Activated T-cell treated with anti-CD3 and anti-CD28 coated beads, Interleukin-2, amount 50 U/mL, for 4 hours (primary cell): ENCODE measurements at places on chromosomes 7 and 10.

GRCh38 chr10:100882671-100883311, 30.0 kb upstream of the SLF2 start:
- no peak for DNase-seq

DNA sequence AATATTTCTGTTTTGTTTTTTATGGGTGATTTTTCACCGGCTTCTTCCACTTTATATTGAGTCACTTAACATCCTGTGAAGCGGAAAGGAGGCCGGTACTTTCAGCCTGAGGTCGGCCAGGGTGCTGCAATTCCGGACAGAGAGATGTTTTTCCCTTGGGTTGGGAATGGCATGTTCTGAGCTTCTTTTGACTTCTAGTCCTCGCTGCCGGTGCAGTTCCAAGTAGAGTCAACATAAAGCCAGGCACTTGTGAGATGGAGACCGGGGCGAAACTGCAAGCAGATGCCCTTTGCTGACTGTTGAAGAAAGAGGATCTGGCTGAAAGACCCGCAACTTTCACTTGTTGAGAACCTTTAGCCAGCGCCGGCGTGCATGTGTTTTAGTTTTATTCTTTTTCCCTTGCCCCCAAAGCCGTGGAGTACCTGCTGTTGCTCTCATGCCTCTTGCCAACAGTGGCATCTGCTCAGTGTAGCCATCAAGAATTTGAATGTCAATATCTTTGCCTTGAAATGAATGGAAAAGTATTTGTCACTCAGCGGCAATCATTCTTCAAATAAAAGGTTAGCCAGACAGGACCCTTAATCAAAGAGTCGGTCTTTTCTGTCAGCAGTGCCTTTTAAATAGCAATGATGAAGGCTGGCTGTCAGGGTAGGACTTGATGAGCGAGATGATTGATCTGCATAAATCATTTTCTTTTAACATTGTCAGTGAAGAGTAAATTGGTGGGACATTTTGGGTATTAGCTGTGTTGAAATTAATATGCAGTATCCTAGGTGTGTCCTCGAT, 351.2 kb downstream of the LRMDA start:
- no peak for DNase-seq

GRCh38 chr10:15188603-15189002, 20.1 kb upstream of the NMT2 start:
- peak; percentile 31 for DNase-seq

- no peak for DNase-seq
Measured at GRCh38 chr7:91299952-91300775, 35.9 kb downstream of the FZD1 start.

- DNase-seq: no peak
Measured at GRCh38 chr7:127953423-127954356, 77.5 kb downstream of the LRRC4 start.

- no peak for DNase-seq
Measured at GRCh38 chr10:119006451-119007210, 22.9 kb upstream of the NANOS1 start.

- DNase-seq: no peak
Measured at GRCh38 chr10:128475686-128476367, 349.6 kb upstream of the MKI67 start.

GRCh38 chr7:155660059-155660757, 15.7 kb downstream of the RBM33 start:
- DNase-seq: no peak

DNA sequence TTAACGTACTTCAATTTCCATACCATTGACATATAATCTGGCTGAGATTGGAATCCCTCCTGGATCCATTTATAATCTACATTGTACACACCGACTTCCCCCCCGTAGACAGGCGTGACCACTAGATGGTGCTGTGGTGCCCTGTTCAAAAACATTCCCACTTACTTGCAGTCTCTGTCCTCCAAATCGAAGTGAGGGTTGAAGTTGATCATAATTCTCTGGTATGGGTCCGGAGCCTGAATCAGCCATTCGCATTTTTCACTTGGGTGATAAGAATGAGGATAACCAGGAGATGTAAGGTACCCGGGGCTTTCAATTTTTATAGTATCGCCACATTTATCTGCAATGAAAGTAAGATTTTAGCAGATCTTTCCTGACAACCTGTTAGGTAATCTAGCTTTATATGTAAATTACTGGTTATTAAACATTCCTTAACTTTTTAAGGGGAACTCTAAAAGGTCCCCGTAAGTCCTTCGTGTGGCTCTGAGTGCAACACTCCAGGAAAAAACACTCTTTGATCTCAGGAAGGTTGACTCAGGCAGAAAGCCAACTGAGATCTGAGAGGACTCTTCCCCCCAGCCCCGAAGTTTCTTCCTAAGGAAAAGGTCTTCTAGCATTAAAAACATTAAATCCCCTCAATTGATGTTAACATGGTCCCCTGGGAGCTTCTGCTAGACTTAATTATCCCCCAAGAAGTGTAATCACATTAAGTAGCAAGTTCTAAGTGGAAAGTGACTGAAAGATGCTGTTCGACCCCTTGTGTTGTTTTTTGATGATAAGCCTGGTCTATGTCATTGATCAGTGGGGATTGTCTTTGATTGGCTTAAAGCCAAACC, 3.7 kb downstream of the NRP1 start:
- DNase-seq: peak; percentile 78

GRCh38 chr10:4437791-4438190, 388.2 kb upstream of the AKR1E2 start:
- DNase-seq: no peak

DNA sequence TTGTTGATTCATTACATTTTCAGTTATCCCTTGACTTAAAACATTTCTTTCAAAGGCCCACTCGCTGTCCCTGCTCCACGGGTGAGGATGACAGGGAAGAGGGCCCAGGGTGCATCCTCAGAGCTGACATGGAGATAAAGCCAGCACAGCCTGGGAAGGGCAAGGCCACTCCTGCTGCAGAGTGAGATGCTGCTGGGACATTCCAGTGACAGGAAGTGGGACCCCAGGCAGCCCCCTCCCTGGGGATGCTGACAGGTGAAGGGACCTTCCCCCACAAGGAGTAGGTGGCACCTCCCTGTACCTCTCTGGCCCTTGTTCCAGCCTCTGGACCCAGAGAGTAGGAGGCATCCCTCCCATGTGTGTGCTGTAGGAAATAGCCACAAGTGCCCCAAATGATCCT, 97.8 kb upstream of the DDC start:
- DNase-seq: no peak

GRCh38 chr7:151658778-151659177, 139.1 kb upstream of the RHEB start:
- DNase-seq: no peak

- no peak for DNase-seq
Measured at GRCh38 chr10:73964743-73965142, 33.2 kb upstream of the VCL start.

DNA sequence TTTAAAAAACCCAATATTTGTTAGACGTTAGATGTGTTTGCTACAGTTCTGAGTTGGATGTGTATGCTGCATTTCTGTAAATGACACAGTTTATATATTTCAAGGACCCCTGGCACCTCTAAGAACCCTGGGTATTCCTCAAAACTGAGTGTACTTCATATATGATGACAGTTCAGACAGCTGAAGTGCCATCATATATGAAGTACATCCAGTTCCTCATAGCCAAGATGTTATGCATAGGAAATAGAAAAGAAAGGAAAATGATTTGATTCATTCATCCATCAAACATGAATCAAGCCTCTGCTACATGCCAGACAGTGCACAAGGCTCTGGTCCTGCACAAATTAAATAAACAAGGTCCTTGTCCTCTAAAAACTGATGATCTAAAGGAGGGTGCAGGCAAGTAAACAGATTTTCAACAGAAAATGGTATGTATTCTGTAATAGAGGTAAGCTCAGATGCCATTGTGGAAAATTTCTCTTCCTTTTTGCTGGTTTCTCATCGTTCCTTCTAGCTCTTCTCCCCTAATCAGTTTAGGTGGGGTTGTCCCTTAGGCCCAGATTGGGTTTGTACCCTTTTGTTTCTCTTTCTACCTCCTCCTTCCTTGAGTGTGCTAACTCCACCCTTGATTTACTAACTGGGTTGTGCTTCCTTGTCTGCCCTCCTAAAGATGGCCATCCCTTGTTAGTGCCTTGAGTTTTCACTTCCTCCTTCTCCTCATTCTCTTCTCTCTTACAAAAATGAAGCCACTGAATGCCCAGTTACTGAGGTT, 25.3 kb upstream of the SMIM30 start:
- DNase-seq: no peak

GRCh38 chr10:3749600-3749999, 35.4 kb downstream of the KLF6 start:
- no peak for DNase-seq

DNA sequence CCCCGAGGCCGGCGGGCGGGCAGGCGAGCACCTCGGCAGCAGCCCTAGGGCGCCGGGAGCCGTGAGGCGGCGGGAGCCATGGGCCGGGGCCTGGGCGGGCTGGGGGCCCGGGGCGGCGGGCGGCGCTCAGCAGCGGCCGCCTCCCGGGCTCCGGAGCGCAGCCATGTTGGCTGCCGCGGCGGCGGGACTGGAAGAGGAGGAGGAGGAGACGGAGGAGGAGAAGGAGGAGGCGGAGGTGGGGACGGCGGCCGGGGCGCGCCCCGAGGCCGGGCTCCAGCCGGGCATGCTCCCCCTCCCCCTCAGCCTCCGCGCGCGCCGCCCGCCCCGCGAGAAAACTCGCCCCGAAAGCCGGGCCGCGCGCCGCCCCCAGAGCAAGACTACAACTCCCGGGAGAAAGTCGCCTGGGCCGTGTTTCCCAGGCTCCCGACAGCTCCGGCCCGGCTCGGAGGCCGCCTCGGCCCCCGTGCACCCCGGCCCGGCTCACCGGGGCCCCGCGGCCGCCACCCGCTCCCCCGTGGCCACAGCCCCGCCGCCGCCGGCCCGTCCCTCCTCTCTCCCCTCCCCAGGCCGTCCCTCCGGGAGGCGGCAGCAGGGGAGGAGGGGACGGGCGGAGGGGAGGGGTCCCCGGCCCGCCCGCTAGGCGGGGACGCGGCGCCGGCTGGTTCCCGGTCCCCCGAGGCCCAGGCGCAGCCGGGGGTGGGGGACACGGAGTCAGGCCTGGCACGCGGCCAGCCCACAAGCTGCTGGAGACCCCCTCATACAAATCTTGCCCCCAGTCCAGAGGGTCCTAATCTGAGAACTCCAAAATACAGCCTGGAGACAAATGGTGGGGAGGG, at the start of gene DLG5:
Gene DLG5 (minus strand): TSS at position 190 of the 836 bp plus-strand sequence. CDS start 235 bp downstream, outside the sequence.
- peak; percentile 9 for DNase-seq

DNA sequence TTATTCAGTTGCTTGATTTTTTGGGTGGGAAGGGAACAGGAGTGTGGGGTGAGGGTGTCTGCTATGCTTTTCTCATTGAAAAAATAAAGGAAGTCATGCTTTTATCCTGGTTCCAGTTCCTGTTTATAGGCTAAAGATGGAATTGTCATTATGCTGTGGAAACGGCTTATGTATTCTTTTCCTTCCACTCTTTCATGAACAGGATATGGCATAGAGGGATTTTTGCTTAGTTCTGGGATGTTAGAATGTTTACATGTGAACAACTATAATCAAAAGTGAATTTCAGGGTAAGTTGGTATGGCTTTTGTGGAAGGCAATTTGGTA, 35.9 kb upstream of the PTPN12 start:
- no peak for DNase-seq

- DNase-seq: no peak
Measured at GRCh38 chr7:139913845-139914135, 84.7 kb downstream of the TBXAS1 start.

DNA sequence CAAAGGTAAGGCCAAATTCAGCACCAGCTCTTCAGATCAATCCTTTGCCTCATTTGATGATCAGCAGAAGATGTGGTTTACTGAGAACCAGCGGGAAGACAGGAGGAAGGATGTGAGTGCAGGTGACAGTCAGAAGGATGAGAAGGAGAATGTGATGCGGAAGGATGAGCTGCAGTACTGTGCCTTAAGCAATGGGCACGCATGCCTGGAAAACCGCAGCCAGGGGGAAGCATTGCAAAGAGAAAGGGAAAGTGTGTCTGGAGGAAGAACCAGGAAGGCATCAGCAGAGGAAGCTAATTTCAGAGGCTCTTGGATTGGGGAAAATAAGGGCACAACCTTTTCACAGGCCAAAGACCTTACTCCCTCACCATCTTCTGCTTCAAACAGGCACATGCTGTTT, 25.7 kb downstream of the C10orf71 start:
- no peak for DNase-seq

- no peak for DNase-seq
Measured at GRCh38 chr10:77591238-77591880, 46.2 kb downstream of the KCNMA1 start.

- DNase-seq: no peak
Measured at GRCh38 chr7:138632384-138632783, 68.8 kb downstream of the SVOPL start.

DNA sequence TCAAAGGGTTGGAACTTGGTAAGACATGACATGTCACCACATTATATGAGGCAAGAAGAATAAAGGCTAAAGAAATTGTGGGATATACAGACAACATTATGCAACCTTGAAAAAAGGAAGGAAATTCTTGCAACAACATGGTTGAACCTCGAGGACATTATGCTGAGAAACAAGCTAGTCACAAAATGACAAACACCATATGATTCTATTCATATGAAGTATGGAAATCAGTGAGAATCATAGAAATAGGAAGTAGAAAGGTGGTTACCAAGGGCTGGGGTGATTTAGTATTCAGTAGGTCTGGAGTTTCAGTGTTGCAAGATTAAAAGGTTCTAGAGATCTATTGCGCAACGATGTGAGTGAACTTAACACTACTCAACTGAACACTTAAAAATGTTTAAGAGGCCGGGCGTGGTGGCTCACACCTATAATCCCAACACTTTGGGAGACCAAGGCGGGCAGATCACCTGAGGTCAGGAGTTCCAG, 126.9 kb upstream of the TBX20 start:
- DNase-seq: no peak

DNA sequence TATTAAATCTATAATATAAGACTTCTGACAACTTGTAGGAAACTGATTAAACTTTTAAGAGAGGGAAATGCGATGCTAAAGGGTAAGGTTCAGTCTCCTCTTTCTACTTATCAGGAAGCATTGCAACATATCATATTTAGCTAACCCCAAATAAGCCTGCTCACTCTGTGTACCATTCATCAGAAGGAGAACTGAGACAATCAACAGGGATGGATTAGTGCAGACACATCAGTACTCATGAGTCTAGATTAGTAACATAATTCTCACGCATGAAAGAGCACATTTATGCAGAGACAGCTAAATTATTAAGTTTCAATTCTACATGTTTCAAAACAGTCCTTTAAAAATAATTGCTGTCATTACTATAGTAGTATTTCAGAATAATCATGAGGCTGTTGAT, 354.2 kb upstream of the ZWINT start:
- no peak for DNase-seq
